Activated CD4-positive, alpha-beta memory T cell treated with anti-CD3 and anti-CD28 coated beads for 36 hours (primary cell): ENCODE measurements at places on chromosomes 13 and 19. TPM values are rescaled to one million over a fixed set of nuclear protein-coding genes. Genes with fewer than 3 reads are reported as not detected.

DNA sequence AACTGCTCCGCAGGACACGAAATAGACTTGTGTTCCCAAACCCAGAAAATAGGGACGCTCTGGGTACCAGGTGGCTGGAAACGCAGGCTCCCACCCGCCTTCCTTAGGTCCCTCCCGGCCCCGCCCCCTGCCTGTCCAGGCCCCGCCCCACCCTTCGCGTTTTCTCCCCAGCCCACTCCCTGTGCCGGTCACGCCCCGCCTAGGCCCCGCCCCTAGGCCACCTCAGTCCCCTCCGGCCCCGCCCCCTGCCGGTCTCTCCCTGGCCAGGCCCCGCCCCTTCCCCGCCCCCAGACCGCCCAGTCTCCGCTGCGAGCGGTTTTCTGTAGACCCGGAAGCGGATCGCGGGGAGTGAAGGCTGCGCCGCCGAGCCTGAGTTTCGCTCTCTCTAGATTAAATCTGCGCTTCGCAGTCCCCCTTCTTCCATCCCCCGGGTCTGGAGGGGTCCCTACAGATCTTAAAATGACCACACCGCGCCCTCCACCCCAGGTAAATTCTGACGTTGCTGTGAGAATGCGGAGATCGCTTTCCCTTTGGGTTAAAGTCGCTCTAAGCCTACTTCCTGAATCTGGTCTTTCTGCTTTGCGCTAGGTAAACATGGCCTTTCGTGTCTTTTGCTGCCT is 3.7 kb upstream of the ZNF665 start:
- peak; percentile 99 for DNase-seq

Gene CYP4F8
- not detected for total RNA-seq

- DNase-seq: no peak
Observed at GRCh38 chr13:50255639-50256038, 240.4 kb downstream of the KCNRG start.

Gene WDR87
- not detected for total RNA-seq

DNA sequence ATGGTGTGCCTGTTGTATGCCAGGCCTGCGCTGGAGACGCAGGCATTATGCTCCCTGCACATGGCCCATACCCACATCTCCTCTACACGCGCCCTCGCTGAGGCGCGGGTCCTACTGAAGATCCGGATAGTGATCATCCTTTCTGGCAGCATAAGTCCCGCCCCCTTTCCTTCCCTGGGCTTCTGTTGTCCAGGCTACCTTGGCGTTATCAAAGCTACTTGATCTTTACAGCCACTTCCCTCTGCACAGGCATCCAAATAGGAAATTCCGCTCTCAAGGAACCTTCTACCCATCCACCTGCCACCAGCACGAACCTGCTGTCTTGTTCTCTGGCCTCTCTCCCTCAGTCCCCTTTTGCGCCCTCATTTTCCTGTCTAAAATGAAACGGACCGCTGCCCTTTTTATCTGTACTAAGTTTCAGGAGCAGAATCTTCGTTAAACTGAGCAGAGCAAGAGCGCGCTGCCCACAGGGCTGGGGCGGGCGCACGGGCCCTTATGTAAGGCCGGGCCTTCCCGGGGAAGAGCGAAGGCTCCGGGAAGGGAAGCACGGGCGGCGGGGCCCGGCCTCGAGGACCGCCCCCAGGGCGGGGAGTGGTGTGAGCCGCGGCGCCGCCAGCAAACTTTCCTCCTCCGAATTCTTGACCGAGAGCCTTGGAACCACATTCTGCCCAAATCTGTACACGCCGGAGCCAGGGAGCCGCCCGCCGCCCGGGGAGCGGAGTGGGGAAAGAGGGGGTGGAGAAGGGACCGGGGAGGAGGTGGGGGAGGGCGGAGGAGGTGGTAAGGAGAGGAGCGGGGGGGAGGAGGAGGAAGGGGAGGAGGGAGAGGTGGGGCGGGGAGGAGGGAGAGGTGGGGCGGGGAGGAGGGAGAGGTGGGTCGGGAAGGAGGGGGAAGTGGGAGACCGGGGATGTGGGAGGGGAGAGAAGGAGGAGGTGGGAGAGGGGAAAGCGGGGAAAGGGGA is 920 bp upstream of the UBE2L5 start:
- DNase-seq: peak; percentile 58

Gene LILRA1
- total RNA-seq: not detected

DNA sequence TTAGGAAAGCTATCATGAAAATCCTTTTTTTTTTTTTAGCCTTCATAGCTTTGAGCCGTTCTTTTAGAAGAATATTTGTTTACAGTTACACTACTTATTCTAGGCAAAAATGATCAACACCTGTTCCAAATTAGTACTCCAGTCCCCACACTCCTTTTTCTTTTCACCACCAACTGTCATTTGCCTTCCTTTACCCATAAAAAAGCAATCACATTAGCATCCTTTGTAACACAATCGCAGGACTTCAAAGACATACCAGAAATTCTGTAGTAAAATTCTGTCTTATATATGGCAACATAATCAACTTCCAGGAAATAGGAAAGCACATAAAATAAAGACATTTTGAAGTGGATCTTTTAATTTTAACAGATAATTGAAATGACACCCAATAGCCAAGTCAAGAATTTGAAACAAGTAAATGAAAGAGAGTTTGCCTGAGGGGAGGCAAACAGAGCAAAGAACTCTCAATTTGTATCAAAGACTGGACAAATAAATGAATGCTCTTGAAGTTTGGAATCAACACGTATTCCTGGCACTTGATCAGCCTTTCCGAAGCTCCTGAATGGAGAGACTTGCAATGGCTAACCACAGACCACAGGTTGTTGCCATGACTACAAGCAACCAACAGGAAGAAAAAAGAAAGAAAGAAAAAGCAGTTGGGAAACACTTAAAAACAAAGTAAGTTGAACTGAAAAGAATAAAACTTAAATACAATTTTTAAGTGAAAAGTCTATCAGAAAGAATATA is 206.8 kb downstream of the PCDH9 start:
- no peak for DNase-seq

Gene CAMSAP3
- total RNA-seq: 0.31 TPM

Gene SIGLEC12
- total RNA-seq: 0.24 TPM

- peak; percentile 90 for DNase-seq
Observed at GRCh38 chr13:23980160-23980551, 82.9 kb upstream of the C1QTNF9B start.

Gene DLL3
- 0.80 TPM for total RNA-seq

DNA sequence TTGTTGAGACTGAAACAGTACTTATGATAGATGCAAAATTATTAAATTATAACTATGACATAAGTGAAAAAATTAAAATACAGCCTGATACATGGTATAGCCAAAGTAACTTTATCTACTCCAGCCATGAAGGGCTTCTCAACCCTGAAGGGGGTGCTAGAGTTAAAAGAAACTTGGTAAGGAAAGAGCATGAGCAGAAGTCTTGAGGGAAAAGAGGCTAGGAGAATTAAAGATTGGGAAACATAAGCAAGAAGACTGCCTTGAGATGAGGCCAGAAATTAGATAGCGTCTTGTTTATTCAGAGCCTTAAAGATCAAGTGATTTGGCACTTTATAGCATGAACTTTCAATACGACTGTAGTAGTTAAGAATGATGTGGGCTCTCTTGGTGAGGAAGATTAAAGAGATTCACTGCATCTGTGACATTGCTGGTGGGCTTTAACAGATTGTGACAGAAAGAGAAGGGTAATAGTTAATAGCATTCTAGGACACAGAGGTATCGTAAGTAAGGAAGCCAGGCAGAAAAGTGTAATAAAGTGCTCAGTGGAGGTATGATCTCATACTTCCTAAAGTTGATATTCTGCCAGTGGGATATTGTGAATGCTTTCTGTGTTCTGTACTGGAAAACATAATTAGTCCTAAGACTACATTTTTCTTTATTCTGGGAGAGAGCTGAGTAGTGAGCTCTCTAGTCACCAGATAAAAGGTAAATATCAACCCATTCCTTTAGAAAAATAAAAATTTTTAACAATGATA is 385.4 kb upstream of the PRR20A start:
- no peak for DNase-seq

Gene NOP53
- 259 TPM for total RNA-seq

GRCh38 chr19:46406976-46407375 is 6.4 kb downstream of the CCDC8 start:
- no peak for DNase-seq

Gene THSD1
- total RNA-seq: 0.22 TPM

GRCh38 chr19:6744381-6745301 is 5.2 kb downstream of the TRIP10 start:
- DNase-seq: no peak

GRCh38 chr13:94656766-94657165 is 55.1 kb downstream of the GPR180 start:
- DNase-seq: peak; percentile 56

GRCh38 chr19:36420961-36421748 is 2.7 kb upstream of the ZFP82 start:
- no peak for DNase-seq

Gene IRGC
- not detected for total RNA-seq

GRCh38 chr19:43779147-43779819 is 1.5 kb downstream of the KCNN4 start:
- no peak for DNase-seq

DNA sequence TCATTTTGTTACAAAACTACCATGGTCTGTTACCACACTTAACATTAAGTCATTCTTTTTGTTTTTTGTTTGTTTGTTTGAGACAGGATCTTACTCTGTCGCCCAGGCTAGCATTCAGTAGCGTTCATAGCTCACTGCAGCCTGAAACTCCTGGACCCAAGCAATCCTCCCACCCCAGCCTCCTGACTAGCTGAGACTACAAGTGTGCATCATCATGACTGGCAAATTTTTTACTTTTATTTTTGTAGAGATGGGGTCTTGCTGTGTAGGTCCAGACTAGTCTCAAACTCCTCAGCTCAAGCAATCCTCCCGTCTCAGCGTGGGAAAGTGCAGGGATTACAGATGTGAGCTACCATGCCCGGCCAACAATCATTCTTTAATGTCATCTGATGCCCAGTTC is 3.3 kb downstream of the ALDH16A1 start:
- no peak for DNase-seq

Gene CYP2S1
- total RNA-seq: 0.76 TPM

DNA sequence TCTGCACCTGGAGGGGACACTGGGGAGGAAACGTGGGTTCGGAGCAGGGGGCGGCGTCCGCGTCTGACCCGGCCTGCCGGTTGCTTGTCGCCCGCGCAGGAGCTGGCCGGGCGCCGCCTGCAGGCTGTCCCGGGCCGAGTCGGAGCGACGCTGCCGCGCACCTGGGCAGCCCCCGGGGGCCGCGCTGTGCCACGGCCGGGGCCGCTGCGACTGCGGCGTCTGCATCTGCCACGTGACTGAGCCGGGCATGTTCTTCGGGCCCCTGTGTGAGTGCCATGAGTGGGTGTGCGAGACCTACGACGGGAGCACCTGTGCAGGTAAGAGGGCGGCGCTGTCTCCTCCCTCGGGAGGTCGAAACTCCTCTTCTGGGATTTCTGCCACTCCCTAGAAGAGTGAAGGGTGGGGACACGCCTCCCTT is 1.3 kb downstream of the ITGBL1 start:
- no peak for DNase-seq

DNA sequence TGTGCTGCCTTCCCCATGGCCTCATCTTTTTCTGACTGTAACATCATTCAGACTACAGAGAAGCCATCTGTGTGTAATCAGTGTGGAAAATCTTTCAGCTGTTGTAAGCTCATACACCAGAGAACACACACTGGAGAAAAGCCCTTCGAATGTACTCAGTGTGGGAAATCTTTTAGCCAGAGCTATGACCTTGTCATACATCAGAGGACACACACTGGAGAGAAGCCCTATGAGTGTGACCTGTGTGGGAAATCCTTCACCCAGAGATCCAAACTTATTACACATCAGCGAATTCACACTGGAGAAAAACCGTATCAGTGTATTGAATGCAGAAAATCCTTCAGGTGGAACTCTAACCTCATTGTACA is 17.2 kb upstream of the ZNF8 start:
- no peak for DNase-seq

Gene CCDC70
- total RNA-seq: not detected

Gene PSG1
- total RNA-seq: not detected

DNA sequence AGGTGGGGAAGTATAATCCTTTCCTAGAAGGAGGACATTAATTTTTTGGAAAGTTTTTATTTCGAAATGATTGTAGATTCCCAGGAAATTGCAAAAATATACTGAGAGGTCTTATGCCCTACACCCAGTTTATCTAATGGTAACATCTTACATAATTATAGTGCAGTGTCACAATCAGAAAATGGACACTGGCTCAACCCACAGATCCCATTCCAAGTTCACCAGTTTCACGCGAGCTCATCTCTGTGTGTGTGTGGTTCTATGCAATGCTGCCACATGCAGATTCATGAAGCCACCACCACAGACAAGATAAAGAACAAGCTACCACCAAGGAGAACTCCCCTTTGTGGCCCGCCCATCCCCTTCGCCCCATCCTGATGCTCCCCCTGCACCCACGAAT is 24.4 kb downstream of the IL17D start:
- DNase-seq: no peak

DNA sequence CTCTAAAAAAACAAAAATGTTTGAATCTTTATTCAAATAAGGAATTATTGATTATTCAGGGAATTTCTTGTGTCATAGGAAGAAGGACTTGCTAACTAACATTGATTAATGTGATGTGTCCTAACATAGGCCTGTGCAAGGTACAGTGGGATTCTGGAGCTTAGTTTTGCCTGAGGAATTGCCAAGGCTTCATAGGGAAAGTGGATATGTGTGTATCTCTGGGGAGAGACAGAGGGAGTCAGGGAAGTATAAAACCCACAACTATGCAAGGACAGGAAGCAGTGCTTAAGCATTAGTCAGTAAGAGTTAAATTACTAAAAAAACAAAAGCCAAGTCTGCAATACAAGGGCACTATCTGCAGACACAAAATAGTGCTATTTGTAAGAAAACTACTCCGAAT is 59.6 kb downstream of the WDFY2 start:
- no peak for DNase-seq

Gene FARP1
- total RNA-seq: 0.56 TPM

DNA sequence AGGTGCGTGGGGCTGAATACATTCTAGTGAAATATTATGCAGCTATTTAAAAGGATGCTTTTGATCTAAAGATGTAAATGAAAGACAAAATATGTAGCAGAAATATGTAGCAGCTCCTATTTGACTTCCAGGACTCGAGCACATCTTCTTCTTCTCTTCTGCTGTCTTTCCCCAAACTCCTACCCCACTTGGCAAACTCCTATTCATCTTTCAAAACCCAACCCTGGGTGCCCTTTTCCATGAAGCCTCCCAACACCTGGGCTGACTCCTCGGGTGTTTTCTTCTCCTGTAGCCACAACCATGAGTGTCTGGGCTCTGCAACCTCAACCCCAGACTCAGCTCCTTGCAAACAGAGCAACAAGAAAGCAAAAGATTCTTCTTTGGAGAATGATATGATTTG is 11.1 kb downstream of the ACER1 start:
- DNase-seq: no peak

Gene ZNF30
- 4.2 TPM for total RNA-seq

GRCh38 chr19:35346193-35347052 is 1.3 kb upstream of the FFAR1 start:
- DNase-seq: peak; percentile 84

Gene XPO4
- total RNA-seq: 25.1 TPM

GRCh38 chr19:44113784-44114390 is 688 bp downstream of the ZNF225 start:
- peak; percentile 12 for DNase-seq

DNA sequence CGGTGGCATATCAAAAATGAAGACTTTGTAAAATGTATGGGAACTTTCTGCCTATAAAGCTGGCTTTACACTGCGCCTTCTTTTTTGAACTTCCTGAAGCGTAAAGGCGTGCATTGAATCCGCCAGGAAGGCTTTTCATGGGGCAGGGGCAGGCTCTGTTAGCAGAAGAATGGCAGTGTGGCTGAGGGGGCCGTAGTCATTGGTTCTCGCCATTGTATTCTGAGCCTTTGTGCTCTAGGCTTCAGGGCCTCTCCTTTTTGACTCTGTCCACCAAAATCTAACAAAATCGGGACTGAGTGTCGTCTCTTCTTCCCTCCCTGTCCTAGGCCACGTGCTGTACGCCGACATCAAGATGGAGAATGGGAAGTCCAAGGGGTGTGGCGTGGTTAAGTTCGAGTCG is 14.1 kb downstream of the PRAM1 start:
- DNase-seq: no peak
